ENCODE measurements at places on chromosomes 1 and 21.

GRCh38 chr1:118184739-118185083, 317 bp downstream of the SPAG17 start:
- no peak for DNase-seq

DNA sequence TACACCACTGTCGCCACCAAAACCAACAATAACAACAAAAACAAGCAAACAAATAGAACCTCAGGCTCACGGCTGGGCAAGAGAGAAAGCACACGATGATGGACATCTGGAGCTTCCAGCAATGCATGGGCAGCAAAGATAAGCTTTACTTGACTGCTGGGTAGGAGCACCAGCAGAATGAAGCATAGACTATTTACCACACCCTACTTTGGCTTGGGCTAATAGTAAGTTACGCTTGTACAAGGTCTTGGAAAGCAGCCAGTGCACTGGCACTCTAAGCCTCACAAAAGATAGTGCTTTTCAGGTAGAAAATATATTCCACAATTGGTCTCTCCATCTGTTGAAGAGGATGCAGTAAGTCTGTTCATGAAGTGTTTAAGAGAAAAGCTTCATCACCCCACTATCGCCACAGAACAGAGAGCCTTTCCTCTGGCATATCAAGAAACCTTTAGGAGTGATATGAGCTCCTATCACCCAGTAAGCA, 13.6 kb downstream of the ADIPOR1 start:
- DNase-seq, result no peak

GRCh38 chr1:245566952-245567351, 412.2 kb downstream of the KIF26B start:
- DNase-seq, result no peak

- no peak for DNase-seq
These were observed 458.9 kb downstream of the LMO4 start for GRCh38 chr1:87787551-87787950.

GRCh38 chr1:165884690-165885304, 57.4 kb downstream of the UCK2 start:
- DNase-seq, result no peak

DNA sequence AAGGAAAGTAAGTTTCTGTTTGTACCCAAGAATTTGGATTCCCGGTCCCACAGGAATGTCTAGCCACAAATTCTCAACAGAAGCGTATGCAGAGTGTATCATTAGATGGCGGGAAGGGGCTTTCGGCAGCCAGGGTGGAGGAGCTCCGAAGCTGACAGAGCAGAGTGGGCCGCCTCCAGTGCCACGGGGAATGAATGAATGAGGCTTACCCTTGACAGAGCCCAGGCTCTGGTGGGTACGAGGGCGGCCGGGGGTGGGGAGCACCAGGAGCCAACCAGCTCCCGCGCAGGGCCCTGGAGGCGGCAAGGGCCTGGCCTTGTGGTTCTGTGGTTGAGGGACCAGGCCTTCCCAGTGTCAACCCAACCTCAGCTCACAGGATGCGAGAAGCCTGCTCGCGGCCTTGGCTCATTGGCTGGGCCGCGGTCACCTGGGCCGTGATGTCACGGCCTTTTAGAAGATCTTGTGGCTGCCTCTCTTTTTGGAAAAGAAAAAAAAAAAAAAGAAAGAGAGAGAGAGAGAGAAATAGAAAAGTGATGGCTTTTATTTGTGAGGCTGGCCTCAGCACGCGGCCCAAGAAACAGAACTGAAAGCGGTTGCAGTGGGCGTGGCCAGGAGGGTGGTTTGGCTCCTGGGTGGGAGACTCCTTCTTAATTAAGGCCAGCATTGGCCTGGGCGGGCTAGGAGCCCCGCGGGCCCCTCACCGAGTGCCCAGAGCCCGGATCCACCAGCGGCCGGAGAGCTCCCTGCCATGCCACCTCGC, 34.9 kb upstream of the RUNX3 start:
- peak; percentile 74 for DNase-seq

DNA sequence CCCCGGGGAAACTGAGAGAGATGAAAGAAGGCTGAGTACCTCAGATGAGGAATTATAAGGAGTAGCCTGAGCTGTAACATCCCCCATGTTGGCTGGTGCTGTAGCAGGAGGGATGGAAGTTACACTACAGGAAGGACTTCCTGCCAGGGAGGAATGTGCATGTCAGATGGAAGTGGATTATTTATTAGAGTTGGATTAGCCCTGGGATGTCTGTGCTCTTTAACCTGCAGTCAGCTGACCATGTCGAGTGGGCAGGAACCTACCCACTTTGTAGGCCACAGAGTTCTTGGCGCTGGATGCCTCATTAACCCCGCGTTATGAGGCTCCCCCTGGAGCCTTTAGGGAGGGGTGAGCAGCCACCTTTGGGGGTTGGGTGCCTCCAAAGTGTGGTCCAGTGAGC, 757 bp upstream of the SEMA4A start:
- no peak for DNase-seq

- DNase-seq, result no peak
These were observed 32.9 kb downstream of the RASSF5 start for GRCh38 chr1:206540044-206540780.

DNA sequence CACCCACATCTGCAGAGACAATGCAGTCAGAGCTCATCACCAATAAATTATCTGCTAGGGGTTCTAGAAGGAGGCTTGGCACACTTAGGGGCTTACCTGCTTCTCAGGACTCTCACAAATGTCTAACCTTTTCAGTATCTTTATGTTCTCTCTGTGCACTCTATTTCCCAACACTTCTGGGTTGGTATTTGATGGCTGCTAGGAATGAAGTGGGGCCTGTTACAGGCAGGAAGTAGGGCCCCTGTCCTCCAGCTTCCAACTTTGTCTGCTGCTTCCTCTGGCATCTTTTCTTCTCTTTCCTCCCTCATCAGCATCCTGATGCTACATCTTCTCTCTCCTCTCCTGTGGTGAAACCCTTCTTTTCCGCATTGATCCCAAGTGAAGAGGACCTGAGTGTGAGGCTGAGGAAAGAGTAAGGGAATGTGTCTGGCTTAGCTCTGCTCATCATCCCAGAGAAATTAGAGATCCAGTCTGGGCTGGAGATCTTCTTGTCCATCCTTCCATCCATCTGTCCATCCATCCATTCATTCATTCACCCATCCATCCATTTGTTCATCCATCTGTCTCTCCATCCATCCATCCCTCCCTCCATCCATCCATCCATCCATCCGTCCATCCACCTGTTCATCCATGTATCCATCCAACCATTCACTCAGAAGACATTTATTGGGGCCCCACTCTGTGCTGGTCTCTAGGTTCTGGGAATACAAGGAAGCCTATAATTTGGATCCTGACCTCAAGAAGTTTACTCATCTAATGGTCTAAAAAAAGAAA, 2.9 kb upstream of the CSRP1 start:
- DNase-seq, result no peak

- peak; percentile 50 for DNase-seq
These were observed 23.1 kb upstream of the RAP1A start for GRCh38 chr1:111596499-111596898.

All from effector CD4-positive, alpha-beta T cell (primary cell).